ENCODE measurements at places on chromosomes 12 and 14.

DNA sequence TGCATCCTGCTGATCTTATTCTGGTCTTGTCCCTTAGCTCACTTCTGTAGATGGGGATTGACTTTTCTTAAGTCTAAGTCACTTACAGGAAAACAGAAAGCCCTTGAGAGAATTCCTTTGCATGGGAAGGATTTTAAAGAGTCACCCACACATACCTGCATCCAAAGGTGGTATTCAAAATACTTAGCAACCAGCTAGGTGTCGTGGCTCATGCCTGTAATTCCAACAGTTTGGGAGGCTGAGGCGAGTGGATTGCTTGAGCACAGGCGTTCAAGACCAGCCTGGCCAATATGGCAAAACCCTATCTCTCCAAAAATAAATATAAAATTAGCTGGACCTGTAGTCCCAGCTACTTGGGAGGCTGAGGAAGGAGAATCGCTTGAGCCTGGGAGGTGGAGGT, 14.2 kb downstream of the FGF6 start:
- DNase-seq, result no peak

DNA sequence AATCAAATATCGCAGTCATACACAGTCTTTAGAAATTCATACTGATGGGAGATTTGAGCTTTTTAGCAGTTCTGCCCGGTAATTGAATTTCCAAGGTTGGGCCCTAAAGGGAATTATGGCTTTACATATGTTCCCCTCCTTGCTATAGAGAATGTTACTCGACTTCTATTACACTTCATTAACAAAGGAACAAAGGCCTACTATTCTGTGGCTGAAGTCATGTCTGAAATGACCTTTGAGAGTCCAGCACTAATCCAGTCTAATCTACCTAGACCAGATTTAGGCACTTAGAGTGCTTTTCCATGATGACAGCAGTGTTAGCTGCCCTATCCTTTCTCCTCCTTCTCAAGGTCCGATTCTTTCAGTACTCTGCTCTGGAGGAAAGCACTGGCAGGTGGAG, 305.3 kb downstream of the MED13L start:
- no peak for DNase-seq

GRCh38 chr14:69242311-69243224, 17.4 kb upstream of the GALNT16 start:
- peak; percentile 73 for DNase-seq

DNA sequence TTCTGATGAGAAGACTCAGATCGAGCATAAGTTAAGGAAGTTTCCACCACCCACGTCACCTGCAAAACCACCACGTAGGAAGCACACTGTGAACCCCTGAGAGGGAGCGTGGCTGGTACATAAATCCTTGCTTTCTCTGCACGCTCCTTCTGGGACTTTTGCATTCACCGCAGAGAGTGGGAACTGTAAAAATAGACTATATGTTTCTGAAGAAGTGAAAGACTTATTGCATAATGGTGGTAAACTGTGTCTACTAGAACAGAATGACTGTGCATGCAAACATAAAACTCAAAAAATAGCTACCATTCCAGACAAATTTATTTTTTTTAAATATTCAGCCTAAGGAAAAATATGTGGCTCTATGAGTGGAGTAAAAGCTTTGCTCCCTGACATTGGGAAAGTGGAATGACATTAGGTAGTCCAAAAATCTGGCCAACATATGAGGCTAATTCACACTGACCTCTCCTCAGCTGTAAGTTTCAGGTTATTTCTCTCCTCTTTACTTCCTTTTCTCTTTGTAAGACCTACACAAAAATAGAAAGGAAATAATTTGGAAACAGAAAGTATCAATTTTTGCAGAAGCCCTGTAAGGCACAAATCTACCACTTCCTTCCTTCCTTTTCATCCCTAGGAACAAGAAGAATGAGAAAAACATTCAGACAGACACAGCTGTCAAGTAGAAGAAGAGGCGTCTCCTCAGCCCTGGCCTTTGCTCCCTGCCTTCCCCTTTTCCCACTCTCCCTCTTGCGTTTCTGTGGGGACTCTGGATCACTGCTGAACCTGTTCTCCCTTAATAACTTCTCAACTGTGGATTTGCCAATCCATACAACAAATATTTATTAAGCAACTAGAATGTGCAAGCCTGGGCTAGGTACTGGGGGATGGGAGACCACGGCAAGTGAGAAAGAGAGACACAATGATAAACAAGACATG, 264.3 kb upstream of the FOXN3 start:
- no peak for DNase-seq

- no peak for DNase-seq
Observed at GRCh38 chr12:5172886-5173285, 129.2 kb downstream of the KCNA5 start.
